ENCODE measurements at places on chromosomes 12 and 14.

DNA sequence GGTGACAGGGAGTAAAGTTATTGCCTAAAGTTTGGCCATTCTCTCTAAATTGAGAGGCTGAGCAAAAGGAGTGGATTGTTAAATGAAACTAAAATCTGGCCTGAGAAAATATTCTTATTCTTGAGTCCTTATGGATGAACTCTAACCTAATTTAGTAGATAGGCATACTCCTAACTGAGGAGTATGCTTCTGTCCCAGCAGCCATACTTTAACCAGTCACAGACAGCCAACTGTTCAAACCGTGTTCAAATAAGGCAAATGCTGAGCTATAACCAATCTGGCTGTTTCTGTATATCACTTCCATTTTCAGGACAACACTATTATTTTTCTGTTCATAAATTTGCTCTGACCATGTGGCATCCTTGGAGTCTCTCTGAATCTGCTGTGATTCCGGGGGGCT lies 75.9 kb upstream of the RERGL start:
- DNase-seq: no peak

DNA sequence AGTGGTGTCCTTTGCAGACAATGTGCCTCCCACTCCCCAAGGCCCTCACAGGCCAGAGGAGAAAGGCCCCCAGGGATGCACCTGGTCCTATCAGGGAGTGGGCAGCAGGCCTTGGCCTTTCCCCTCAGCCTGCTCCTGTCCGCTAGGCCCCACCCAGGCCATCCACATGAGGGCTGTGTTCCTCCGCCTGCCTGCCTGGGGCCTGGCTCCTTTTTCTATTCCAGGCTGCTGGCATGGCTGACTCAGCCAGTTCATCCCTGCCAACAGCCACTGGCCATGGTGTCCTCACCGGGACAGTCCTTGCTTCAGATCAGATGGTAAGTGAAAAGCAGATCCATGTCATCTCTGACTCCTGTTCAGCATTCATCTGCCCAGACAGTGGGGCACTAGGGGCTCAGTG lies 13.4 kb downstream of the ISM2 start:
- DNase-seq: no peak

GRCh38 chr12:71472441-71472911 lies 32.9 kb downstream of the LGR5 start:
- DNase-seq: no peak

DNA sequence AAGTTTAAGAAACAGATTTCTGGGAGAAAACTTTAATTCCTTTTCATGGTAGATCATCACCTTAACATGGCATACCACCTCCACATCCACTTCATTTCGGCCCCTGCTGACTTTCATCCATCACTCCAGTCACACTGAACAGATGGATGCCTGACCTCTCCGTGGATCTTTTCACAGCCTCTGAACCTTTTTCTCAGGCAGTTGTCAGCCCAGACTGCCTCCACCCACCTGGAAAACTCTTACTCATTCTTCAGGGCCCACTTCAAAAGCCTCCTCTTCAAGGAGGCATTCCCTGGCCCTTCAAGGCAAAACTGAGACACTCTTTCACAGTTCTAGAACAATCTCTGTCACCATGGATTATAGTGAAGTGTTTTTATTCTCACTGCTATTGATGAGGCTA lies 52.9 kb downstream of the GXYLT1 start:
- DNase-seq: no peak

DNA sequence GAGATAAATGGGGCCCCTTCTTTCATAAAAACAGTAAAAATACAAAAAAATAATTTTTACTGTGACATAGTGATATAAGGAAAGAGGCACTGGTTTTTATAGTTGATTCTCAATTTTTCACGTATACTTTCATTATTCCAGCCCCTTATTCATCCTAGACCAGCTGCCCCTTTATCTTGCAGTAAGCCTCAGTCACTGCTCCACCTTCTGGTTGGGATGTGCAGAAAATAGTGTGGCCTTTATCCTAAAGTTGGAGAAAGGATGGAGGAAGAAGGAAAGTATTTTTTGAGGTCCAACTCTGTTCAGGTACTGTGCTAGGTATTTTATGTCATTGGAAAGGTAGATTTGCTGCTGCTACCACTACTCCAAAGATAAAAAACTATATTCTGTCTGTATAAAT lies 172.7 kb downstream of the ANO6 start:
- DNase-seq: no peak

GRCh38 chr12:111434680-111435338 lies 29.1 kb downstream of the SH2B3 start:
- DNase-seq: peak; percentile 89

GRCh38 chr12:88142610-88142991 lies 494 bp downstream of the TMTC3 start:
- peak; percentile 58 for DNase-seq

GRCh38 chr12:92403210-92404175 lies 257.8 kb upstream of the BTG1 start:
- peak; percentile 57 for DNase-seq

- no peak for DNase-seq
Observed at GRCh38 chr12:122882908-122883558, 12.9 kb downstream of the VPS37B start.

DNA sequence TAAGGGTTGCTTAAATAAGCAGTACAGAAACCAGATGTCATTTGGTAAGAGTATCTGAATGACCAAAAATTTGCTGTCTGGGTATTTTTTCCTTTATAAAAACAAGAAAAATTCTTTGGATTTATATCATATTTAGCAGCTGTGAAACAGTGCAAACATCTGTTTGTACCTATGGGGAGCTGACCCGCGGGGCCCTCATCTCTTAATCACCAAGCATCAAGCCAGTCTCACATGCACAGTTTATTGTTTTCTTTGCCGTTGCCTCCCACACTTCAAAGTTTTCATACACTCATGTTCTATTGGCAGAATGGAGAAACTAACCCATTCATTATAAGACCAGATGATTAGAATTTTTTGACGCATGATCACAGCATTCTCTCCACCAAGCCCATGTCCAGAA lies 142.2 kb downstream of the BMP4 start:
- no peak for DNase-seq

- no peak for DNase-seq
Observed at GRCh38 chr12:57135527-57136326, 7.4 kb downstream of the LRP1 start.

DNA sequence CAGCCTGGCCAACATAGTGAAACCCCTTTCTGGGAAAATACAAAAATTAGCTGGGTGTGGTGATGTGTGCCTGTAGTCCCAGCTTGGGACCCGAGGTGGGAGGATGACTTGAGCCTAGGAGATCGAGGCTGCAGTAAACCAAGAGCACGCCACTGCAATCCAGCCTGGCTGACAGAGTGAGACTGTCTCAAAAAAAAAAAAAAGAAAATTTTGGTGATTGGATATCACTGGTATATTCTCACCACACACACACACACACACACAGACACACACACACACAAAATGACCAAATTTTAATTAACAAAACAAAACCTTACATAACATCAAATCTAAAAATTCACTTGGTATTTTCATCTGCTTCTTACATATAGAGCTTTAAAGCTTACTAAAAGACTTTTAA lies 3.4 kb upstream of the FAM177A1 start:
- DNase-seq: no peak

GRCh38 chr12:112933129-112933505 lies 5.2 kb upstream of the OAS3 start:
- no peak for DNase-seq

DNA sequence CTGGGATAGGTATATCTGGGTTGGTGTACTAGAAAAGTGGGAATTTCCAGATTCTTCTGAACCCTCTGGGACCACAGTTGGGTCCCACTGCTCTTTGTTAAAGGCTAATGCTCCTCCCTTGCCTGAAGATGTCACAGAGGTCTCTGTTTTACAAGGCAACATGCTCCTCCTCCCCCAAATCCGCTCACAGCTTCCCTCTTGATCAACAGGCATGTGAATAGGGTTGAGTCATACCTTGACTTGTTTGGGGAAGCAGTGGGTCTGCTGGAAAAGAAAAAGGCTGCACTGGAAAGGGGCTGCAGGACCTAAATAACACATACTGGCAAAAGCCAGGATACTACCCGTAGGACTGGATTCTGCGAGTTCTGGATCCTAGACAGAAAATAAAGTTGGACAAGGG lies 165.4 kb upstream of the TMEM260 start:
- DNase-seq: no peak

DNA sequence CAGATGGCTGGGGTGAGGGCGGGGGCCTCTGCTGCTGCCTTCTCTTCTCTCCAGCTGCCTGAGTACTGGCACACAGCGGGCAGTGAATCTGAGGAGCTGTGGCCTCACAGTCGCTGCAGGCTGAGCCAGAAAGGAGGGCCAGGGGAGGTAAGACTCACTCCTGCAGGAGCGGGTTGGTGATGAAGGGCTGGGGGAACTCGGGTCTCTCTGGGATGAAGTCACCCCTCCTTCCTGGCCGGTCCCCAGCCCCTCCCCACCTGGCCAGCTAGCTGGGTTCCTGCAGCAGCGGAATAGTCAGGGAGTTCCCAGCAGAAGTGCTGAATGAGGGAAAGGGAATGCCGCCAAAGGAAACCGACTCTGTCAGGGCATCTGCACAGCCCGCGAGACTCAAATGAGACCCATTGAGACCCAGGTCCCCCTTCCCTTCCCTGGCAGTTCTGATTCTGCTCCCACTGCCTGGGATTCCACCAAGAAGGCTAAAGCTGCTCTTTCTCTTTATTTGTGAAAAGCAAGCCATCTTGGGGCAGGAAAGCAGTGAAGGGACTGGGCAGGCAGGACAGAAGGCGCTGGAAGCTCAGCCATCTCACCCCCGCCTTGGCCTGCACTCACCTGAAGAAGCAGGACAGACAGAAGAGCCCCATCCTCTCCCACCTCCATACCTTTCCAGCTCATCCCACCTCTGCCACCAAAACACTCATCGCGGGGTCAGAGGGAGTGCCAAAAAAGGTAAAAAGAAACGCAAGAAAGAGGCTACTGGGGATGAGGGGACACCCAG lies 5.3 kb downstream of the NGB start:
- no peak for DNase-seq

- no peak for DNase-seq
Observed at GRCh38 chr14:42490536-42490935, 883.9 kb downstream of the LRFN5 start.

- no peak for DNase-seq
Observed at GRCh38 chr12:4112734-4113325, 160.7 kb upstream of the CCND2 start.

DNA sequence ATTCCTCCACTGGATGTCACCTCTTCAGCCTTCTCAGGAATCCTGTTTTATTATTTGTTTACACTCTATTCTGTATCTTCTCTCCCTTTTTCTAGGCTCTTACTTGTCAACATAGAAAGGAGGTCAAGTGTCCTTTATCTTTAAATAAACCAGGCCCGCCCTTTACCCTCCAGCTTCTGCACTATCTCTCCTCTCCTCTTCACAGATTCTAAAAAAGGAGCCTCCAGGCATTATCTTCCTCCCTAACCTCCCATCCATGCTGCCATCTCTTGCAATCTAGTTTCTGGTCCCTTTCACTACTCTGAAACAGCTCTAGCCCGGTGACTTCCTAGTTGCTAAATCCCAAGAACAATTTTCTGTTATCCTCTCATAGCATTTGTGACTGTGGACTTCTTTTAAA lies 24.1 kb upstream of the ARID2 start:
- no peak for DNase-seq

DNA sequence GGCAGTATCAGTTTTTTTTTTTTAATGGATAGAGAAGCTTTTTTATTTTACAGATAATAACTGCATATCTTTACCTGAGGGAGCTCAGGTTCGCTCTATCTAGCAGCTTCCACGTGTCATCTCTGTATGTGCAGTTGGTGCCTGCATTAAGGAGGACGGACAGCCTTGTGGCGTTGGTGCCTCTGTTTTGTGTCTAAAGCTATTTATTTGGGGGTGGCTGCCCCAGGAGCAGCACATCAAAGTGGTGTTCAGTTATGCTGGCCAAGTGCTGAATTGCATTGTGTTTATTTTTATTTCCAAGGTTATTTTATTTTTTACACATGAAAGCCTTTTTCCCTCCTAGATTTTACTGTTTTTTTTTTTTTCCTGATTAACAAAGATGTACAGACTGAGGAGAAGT lies 59.7 kb downstream of the RASSF3 start:
- DNase-seq: no peak

- DNase-seq: peak; percentile 14
Observed at GRCh38 chr12:1922075-1922709, 3.7 kb upstream of the CACNA2D4 start.

DNA sequence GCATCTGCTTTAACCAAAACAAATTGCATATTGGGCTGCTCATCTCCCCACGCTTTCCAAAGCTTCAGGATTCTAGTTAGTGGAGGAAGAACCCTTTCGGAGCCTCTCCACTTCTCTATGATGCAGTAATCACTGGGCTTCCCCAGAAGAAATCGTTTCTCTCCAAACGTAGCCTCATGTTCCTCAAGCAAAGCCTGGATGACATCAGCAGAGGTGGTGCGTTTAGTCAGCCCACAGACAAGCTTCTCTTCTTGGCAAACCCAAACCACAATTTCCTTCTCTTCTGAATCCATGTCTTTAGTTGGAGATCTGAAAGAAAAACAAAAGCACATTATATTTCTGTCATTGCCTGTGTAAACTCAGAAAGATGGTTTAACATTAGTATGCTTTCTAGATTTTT lies 30.6 kb downstream of the RASSF9 start:
- DNase-seq: no peak

DNA sequence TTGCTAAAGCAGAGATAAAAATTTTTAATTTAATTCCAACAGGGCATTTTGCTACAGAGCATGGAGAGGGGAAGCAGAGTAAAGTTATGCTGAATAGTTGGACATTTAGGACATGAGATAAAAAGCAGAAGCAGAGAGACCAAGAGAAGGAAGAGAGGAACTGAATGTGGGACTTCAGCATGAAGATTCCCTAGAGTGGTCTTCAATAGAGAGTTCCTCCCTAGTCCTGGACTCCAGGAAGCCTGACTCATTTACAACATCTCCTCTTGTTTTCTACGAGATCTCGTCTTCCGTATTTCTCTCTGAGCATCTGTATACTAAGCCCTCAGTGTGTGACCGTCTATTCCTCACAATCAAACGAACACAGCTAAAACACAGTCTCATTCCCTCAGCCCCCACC lies 35.2 kb upstream of the IFT81 start:
- no peak for DNase-seq

DNA sequence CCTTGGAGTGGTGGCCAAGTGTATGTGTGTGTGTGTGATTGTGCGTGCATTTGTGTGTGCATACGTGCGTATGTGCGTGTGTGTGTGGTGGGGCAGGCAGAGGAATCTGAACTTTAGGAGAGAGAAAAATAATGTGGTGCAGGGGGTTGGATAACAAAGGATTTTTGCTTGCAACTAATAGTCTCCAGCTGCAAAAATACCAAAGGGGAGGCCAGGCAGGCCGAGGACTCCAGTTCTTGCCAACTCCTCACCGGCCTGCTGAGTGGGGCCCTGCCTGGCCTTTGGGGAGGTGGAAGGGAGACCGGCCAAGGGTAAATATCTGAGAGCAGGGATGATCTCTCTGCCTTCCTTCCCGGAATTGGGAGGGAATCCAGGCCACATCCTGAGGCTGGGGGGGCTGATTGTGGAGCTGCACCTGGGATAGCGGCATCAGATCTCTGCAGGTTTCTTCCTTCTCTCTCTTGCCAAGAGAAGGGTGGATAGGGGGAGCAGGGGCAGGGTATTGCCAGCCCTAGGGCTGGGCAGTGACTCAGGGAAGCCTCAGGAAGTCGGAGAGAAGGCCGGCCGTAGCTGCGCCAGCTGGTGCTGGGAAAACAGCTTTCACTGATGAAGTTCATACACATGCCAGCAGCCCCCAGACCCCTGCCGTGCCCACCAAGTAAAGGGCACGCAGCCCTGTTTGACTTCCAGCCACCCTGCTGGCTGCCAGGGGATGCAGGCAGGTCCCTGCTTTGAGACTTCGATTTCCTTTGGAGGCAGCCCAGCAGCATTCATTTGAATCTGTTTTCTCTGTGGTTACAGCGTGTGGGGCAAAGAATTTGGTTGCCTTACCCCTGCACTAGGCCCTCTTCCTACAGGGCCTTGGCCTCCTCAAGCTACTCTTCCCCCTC lies 4.6 kb upstream of the LRP1-AS start:
- no peak for DNase-seq

Data from stimulated activated CD8-positive, alpha-beta memory T cell treated with anti-CD3 and anti-CD28 coated beads, Interleukin-4, amount 100 ng/mL, for 48 hours (primary cell).